ENCODE measurements at places on chromosomes 5 and 9.

DNA sequence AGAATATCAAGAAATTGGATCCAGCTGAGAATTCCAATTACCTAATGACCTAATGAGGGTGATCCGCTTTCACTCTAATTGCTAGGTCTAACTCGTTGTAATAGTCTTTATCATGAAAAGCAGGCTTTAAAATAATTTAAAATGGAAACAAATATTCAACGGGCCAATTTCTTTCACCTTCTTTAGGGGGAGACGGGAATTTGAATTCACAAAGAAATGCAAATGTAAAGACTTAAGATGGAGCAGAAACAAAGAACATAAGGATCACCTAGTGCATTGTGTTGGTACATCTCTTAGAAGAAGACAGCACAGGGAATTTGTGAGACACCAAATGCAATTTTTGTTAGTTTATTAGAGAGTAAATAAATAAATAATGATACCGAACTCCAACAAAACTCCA is 1.5 kb upstream of the KCNN2 start:
- no peak overlapping the region for H3K4me3 ChIP-seq
- no peak for DNase-seq
- H3K27me3 ChIP-seq = peaks cover 6% of the 10 kb centered on the region
- H3K4me1 ChIP-seq = no peaks in the 10 kb centered on the region
- no peaks in the 10 kb centered on the region for H3K36me3 ChIP-seq

DNA sequence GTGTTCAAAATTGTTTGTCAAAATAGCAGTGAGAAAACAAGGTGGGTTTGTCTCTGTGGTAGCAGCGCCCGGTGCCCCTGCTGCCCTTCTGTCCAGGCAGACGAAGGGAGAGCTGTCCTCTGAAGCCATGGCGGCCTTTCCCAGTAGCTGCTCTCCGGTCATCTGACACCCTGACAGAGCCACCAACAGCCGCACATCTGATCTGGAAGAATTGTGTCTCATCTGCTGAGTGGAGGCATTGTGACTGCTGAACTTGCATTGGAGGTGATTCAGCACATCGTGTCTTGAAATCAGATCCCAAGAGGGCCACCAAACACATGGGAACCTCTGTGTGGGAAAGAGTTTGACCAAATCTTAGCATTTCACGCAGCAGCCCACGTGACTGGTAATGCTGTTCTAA is 337.6 kb upstream of the IRX1 start:
- no peak overlapping the region for H3K27ac ChIP-seq
- no peak for DNase-seq
- no peaks in the 10 kb centered on the region for H3K36me3 ChIP-seq
- H3K27me3 ChIP-seq = no peaks in the 10 kb centered on the region
- no peak overlapping the region for H3K4me3 ChIP-seq

DNA sequence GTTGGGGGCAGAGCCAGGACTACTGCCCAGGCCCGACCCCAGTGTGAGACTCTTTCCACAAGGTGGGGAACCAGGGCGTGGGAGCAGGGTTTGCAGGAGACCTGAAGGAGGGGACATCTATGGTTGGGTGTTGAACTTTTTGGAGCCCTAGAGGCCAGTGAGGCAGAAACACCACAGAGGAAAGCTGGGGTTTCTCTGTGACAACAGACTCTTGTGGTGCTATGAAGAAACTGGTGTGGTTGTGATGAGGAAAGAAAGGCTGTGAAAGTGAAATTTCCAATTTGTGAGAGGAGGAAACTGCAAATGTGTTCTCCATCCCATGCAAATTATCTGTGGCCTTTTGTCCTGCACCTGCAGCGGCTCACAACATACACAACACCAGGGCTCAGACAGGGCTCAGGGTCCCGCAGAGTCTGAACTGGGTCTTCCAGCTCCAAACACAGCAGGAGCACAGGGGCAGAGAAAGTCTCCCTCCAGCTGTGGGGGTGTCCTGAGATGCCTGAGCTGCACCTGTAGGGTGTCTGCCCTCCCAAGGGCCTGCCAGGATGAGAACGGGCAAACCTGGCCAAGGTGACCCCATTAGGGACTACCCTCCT is 51.4 kb upstream of the GRHPR start:
- no peaks in the 10 kb centered on the region for H3K27me3 ChIP-seq
- H3K27ac ChIP-seq = no peak overlapping the region
- DNase-seq = no peak
- H3K4me1 ChIP-seq = no peaks in the 10 kb centered on the region
- H3K36me3 ChIP-seq = no peaks in the 10 kb centered on the region
- H3K4me3 ChIP-seq = no peak overlapping the region

GRCh38 chr5:149367249-149367971 is 9.6 kb downstream of the PCYOX1L start:
- no peak overlapping the region for H3K27ac ChIP-seq
- H3K4me3 ChIP-seq = no peak overlapping the region
- H3K36me3 ChIP-seq = peaks cover 6% of the 10 kb centered on the region
- H3K4me1 ChIP-seq = no peaks in the 10 kb centered on the region
- H3K27me3 ChIP-seq = no peaks in the 10 kb centered on the region

DNA sequence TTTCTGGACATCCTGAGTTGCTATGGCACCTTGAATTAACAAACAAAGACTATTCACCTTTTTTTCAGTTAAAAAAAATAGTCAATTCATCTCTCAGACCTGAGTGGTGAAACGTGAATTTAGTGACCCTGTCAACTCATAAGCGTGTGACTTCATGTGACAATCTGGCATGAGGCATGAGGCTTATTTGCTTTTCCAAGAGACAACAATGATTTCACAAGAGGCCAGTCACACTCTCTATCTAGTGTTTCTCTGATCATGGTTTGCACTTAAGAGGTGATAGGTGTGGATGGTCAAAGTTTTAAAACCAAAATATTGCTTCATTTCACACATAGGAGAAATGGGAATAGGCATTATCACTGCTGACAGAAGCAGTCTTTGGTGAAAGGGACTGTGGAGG is 559.6 kb upstream of the ACO1 start:
- no peaks in the 10 kb centered on the region for H3K36me3 ChIP-seq
- no peak for DNase-seq
- no peak overlapping the region for H3K27ac ChIP-seq
- H3K4me3 ChIP-seq = no peak overlapping the region
- no peaks in the 10 kb centered on the region for H3K27me3 ChIP-seq
- no peaks in the 10 kb centered on the region for H3K4me1 ChIP-seq

DNA sequence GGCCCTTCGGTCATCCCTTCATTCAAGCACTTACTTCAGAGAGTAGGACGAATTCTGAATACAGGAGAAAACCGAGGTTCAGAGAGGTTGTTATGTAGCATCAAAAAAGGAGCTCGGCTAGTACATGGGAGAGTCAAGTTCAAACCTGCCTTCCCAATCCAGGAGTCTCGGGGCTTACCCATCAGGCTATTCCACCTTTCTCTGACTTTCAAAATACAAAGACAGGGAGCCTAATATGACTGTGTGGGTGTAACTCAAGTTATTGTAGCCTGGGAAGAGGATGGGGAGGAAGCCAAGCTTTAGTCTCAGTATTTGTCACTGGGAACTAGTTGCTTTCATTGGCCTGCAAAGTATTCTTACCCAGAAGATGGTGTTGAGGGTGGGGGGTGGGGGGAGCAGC is 274.8 kb upstream of the PANK3 start:
- H3K36me3 ChIP-seq = no peaks in the 10 kb centered on the region
- H3K4me3 ChIP-seq = no peak overlapping the region
- H3K4me1 ChIP-seq = no peaks in the 10 kb centered on the region
- no peak overlapping the region for H3K27ac ChIP-seq

GRCh38 chr5:663436-664342 is 29.5 kb downstream of the TPPP start:
- no peaks in the 10 kb centered on the region for H3K4me1 ChIP-seq
- no peak overlapping the region for H3K27ac ChIP-seq
- DNase-seq = no peak
